ENCODE measurements at places on chromosomes 12 and 14.

DNA sequence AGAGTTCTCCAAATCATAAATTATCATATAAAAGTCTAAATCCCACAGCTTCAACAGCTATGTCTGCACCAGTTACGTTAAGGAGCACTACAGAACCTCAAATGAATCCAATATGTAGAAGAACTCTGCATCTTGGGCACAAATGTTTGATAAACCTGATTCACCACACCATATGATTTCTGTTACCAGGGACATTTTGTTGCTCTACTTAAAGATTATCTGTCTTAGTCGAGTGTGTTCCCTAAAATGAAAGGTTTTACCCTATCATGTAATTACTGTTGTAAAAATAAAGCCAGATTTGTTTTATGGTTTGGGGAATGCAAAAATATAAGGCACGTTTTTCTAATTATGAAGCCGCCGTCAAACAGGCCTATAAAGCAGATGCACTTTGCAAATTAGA lies 363.1 kb downstream of the EGLN3 start:
- no peak for DNase-seq

GRCh38 chr12:54154681-54155186 lies 34.1 kb downstream of the SMUG1 start:
- DNase-seq, result no peak

- DNase-seq, result no peak
Observed at GRCh38 chr14:58191763-58192601, 8.0 kb upstream of the ACTR10 start.

DNA sequence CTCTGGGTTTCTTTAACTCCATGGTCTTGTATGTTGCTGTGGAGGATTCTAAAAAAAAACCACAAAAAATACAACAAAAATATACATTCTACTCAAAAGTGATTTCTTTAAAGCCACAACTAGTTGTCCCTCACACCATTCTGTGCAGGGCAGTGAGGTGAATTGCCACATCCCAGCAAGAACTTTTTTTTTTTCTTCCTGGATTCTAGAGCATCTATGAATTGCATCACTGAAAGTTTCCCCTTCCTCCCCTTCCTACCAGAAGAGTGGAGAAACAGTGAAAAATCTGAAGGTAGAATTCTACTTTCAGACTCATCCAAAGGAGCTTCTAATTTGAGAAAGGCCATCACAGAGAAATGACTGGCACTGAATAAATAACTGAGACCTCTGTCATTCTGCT lies 395.3 kb downstream of the AEBP2 start:
- DNase-seq, result no peak

DNA sequence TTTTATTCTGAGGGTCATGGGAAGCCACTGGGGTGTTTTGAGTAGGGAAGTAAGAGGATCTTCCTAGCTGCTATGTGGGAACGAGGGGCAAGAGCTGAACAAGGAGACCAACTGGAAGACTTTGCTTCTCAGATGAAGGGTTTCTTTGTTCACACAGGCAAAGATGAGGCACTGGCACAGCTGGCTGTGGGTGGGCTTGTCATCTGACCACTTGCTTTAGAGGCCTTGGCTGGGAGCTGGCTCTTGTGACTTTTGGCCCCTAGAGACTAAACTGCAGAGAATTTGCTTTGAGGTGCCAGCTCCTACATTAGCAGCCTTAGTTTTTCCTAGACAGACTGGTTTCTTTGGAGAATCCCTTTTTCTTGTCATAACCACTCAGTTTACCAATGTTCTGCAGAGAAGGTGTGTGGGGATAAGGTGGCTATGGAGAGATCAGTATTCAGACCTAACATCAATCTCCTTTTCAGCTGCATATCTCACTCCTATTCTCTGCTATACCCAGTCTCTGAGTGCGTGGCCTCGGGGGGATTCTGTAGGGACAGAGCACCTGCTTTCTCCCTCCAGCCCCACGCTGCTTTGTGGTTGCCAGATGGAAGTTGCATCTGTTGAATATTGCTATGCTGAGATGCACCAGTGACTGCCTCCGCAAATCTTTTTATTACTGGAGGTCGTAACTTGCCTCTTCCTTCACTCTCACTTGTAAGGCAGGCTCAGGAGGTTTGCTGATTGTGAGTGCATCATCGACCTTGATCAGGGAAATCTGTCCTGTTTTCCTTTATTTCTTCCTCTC lies 12.7 kb downstream of the PPP2R5C start:
- no peak for DNase-seq

- DNase-seq, result no peak
Observed at GRCh38 chr12:115268451-115268850, 584.5 kb upstream of the TBX3 start.

- DNase-seq, result no peak
Observed at GRCh38 chr12:52495389-52495788, 2.3 kb upstream of the KRT6A start.

- no peak for DNase-seq
Observed at GRCh38 chr12:82958966-82959365, 272.3 kb downstream of the TMTC2 start.

GRCh38 chr12:44929236-44929885 lies 53.2 kb upstream of the NELL2 start:
- no peak for DNase-seq

GRCh38 chr12:3313066-3313465 lies 177.9 kb upstream of the PRMT8 start:
- no peak for DNase-seq

DNA sequence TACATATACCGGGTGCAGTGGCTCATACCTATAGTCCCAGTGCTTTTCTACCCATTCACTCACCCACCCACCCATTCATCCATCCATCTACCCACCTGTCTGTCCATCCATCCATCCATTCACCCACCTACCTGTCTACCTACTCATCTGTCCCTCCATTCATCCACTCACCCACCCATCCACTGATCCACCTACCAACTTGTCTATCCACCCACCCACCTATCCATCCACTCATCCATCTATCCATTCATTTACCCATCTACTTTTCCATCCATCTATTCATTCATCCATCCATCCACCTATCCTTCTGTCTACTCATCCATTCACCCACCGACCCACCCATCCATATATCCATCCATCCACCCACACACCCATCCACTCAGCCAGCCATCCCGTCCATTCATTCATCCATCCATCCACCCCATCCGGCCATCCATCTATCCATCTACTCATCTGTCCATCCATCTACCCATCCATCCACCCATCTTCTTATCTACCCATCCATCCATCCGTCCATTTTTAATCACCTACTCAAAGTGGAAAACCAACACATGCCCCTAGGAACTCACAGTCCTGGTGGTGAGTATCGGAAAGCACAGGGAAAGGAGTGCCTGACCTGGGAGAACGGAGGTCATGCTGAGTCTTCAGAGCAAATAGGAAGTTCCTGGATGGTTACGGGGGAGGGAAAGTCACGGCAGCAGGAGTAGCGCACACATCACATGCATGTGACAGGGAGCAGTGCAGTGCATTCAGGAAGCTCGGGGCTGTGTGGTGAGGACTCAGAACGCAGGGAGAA lies 20.0 kb downstream of the DDX51 start:
- no peak for DNase-seq

GRCh38 chr14:75531256-75531655 lies 9.0 kb downstream of the BATF start:
- no peak for DNase-seq

DNA sequence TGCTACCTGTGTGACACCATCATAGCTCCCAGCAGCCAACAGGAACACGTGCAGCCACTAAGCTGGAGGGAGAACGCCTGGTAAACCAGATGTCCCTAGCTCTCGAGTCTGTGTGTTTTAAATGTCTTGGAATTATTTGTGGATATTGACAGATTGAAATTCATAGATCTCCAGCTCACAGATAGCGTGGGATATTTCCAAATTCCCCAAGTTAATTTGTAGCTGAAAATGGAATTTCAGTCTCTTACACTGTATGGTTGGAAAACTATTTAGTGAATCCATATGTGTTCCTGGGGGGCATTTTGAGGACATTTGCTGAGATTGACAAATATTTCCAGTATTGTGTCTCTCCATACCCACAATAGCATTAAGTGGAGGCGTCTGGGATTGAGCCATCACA lies 618.6 kb upstream of the TMEM132C start:
- DNase-seq, result no peak

DNA sequence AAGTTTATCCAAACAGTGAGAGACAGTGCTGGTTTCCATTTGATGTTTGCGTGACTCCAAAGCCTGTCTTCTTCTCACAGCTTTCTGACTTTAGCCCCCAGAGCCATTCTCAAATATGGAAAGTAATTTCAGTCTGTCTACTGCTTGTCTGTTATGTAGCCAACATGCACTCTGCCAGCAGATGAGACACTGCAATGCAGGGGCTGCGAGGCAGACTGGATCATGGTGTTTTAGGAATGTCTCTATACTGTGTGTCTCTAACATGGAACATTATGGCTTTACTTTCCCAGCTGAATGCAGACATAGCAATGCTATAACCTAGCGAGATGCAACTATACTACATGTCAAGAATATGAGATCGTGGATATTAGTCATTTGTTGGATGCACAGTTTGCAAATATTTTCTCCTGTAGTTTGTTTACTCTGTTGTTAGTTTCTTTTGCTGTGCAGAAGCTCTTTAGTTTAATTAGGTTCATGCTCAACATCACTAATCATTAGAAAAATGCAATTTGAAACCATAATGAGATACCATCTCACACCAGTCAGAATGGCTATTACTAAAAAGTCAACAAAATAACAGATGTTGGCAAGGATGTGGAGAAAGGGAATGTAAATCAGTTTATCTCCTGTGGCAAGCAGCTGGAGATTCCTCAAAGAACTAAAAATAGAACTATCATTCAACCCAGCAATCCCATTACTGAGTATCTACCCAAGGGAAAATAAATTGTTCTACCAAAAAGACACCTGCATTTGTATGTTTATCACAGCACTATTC lies 235.8 kb upstream of the TMTC1 start:
- DNase-seq, result no peak

DNA sequence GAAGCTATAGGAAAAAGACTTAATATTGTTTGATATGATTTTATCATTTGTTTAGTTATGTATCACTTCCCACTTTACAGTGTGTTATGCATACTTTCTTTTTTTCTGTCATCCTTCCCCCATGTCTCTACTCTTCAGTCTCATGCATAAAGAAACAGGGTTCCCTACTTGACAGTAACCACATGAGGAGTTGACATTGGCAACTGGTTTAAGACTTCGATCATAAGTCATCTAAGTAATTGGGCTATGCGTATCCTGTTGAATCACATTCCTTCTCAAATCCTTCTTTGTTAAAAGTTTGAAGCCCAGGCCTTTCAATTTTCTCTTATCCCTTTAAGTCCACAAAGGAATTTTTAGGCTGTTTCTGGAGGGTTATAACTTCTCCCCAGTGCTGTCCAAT lies 358.7 kb downstream of the RAD51B start:
- DNase-seq, result no peak

DNA sequence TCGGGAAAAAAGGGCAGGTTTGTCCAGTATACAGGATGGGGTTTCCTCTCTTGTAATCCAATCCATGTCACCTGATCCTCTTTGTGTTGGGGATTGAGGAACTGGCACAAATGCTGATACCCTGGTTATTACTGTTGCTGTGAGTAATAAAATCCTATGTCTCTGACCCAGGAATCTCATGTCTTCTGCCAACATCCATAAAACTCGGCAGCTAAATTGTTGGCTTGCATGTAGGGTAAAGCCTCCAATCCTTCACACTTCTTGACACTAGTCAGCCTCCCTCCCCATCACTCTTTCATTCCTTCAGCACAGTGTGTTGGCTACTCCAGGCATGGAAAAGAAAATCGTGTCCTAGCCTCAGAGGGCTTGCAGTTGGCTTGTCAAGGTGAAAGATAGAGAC lies 9.2 kb upstream of the NOS1 start:
- DNase-seq, result no peak

DNA sequence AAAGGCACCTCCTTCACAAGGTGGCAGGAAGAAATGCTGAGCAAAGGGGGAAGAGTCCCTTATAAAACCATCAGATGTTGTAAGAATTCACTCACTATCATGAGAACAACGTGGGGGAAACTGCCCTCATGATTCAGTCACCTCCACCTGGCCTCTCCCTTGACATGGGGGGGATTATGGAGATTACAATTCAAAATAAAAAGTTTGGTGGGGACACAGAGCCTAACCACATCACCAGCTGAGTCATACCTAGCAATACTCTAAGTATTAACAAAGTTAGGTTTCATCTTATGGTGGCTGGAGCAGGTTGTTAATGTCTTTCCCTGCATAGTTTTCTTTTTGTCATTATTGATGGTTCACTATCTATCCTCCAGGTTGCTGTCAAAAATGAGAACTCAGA lies 113.2 kb upstream of the PPFIA2 start:
- DNase-seq, result no peak

DNA sequence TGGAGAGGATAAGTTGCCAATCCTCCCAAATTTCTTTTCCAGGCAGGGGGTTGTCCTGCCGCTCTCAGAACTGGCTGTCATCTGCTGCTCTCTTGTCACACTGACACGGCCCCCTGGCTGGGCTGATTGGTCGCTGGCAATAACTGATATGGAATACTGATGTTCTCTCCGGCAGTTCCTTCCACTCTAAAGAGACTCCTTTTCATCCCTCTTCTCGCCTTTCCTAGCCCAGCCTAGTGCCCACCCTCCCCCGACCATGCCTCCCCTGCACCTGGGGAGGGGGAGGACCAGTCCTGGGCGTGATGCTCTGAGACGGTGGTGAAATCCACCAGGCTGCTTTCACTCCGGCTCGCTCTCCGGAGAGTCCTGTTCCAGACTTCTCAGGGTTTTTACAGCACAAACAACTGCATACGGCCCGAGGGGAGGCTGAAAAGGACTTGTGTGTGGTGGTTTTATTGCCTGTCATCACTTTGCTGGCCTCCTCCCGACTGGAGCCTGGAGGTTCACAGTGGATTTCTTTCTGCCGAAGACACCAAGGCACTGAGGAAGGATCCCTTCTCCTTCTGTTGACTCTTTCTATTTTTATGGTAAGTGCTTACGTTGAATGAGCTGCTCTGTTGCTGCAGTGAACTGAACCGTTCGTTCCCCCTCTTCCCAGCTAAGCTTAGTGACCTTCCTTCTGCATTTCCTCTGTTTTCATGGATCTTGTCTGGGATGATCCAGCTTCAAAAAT lies at the start of gene ANO4:
TSS of gene ANO4 (plus strand) at position 336 of the 733 bp plus-strand sequence. CDS start 107,010 bp downstream, outside the sequence.
- no peak for DNase-seq

DNA sequence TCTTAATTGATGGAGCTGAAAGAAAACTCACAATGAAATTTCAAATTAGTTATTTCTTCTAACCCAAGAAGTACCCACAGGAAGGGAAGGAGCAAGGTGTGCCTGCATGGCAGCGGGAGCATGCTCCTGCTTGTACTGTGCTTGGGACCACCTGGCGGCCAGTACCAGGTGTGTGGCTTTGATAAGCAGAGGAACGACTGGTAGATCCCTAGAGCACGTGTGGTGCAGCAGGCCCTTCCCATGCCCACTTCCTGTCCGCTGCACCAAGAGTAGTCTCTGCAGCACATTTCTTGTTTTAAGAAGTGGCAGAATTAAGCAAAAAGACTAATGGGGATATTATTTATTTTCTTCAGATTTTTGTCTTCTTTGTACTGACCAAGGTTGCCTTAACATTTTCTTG lies 122.3 kb upstream of the ATF1 start:
- no peak for DNase-seq

- DNase-seq, result no peak
Observed at GRCh38 chr12:105967038-105967776, 171.5 kb downstream of the NUAK1 start.

Data from sigmoid colon (tissue), 7 donors.